ENCODE measurements at places on chromosomes 7 and 10. TPM values are rescaled to one million over a fixed set of nuclear protein-coding genes. Genes with fewer than 3 reads are reported as not detected.

Gene EIF3A
- total RNA-seq = 148 TPM

Gene SEC31B
- total RNA-seq = 12.4 TPM

Gene KCP
- 5.6 TPM for total RNA-seq

DNA sequence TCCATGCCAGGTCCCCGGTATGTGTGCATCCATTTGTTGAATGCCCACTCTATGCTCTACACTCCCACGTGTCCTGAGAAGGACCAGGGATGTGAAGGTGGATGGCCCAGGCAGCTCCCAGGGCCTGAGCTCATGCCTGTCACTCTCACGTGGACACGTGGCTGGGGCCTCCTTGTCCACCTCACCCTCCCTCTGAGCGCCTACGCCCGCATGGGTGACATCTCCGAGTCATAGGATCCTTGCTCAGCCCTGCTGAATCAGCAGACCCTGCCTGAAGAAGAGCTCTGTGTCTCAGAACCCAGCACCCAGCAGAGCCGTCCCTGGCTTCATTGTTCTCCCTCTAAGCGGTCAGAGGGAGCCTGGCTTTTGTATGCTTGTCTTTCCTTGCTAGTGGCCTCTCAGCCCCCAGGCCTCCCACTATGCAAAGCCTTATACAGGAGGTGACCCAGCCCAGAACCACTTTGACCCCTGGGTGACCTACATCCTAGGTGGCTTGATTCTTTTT, 107.9 kb upstream of the PPIF start:
- DNase-seq = no peak

GRCh38 chr10:78948621-78949030, 120.1 kb upstream of the ZMIZ1 start:
- DNase-seq = no peak

DNA sequence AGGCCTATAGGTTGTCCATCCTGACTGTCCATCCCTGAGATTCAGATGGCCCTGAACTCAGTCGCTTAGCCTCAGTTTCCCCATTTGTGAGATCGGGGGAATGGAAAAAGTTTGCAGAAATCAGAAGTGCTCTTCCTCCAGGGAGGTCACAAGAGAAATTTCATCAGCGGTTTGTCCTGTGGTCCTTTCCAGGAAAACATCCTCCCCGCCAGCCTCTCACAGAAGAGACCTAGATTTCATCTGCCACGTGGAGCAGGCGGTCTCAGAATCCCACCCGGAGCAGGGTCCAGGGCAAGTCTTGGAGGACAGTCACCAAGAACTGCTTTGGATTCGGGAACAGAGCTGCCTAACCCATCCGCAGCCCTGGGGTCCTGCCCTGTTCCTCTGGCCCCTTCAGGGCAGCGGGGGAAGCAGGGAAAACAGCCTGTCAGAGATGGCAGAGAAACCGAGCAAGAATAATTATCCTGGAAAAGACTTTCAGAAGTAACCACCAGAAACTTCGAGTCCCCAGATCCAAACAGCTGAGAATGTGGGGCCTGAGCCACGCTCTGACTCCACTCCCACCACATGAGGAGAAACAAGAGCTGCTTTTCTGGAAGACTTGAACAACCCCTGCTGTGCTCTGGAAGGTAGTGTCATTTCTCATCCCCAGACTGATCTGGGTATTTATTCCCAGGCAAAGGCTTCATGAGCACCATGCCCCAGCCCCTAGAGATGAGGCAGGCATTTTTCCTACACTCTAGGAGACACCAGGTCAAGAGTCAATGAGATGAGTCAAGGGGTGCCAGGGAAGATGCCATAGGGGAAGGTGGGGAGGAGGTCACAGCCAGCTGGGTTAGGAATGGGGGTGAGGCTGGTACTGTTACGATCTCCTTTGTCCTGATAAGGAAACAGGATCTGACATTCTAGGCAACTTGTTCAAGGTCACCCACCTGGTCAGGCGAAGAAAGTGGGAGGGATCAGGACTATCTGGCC, 1.1 kb upstream of the TNS3 start:
- no peak for DNase-seq
